ENCODE measurements at places on chromosomes 6 and 20. TPM values are rescaled to one million over a fixed set of nuclear protein-coding genes. Genes with fewer than 3 reads are reported as not detected.

GCNT2 gene
- total RNA-seq, result 3.1 TPM

CALHM4 gene
- not detected for total RNA-seq

ENPP4 gene
- total RNA-seq, result 14.6 TPM

HEY2 gene
- total RNA-seq, result 2.0 TPM

PTPRT gene
- total RNA-seq, result 0.10 TPM

PACSIN1 gene
- 1.9 TPM for total RNA-seq

ACTL10 gene
- total RNA-seq, result 3.6 TPM

PNLDC1 gene
- not detected for total RNA-seq

C4B gene
- total RNA-seq, result 152 TPM

FOXF2 gene
- total RNA-seq, result 3.4 TPM

KCNG1 gene
- 22.4 TPM for total RNA-seq

ARMH2 gene
- not detected for total RNA-seq

WFDC6 gene
- total RNA-seq, result not detected

CCHCR1 gene
- total RNA-seq, result 23.4 TPM

SLC22A16 gene
- not detected for total RNA-seq

CCN6 gene
- not detected for total RNA-seq

ADGRB3 gene
- total RNA-seq, result 6.7 TPM

TSHZ2 gene
- total RNA-seq, result 23.3 TPM

MOXD1 gene
- total RNA-seq, result 13.8 TPM

TRIM15 gene
- not detected for total RNA-seq

FOXO3 gene
- total RNA-seq, result 66.7 TPM

NMBR gene
- total RNA-seq, result not detected

BMP7 gene
- 32.0 TPM for total RNA-seq

B3GALT4 gene
- total RNA-seq, result 20.2 TPM

SPATA25 gene
- 8.6 TPM for total RNA-seq

NRSN2 gene
- total RNA-seq, result 31.4 TPM

All from ureter (tissue), 1 donor.